Naive thymus-derived CD8-positive, alpha-beta T cell (primary cell): ENCODE measurements at places on chromosomes 1 and 21. TPM values are rescaled to one million over a fixed set of nuclear protein-coding genes. Genes with fewer than 3 reads are reported as not detected.

Gene LAPTM5
- 602 TPM for polyA plus RNA-seq

Gene TTLL10
- polyA plus RNA-seq, result not detected

DNA sequence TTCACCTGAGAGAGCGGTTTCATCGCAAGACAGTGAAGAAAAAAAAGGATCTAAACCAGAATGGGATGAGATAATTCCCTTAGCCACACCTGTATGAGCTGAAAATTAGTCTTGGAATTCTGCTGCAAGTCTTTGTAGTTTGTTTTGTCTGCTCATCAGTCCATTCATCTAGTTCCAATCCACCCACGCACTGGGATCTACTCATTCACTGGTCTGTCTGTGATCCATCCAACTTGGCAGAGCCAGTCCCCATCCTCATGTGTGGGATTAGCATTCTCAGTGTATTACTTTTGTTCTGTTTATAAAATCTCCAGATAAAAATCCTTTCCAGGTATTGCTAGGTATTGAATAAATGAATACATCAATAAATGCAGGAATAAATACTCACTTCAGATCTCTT lies 266.5 kb upstream of the USP24 start:
- DNase-seq, result no peak

- DNase-seq, result no peak
Measured at GRCh38 chr1:203590603-203591002, 36.0 kb upstream of the ATP2B4 start.

GRCh38 chr1:202007805-202008489 lies 2.4 kb upstream of the ELF3 start:
- DNase-seq, result no peak

GRCh38 chr21:19969156-19969555 lies 1029.1 kb upstream of the NCAM2 start:
- no peak for DNase-seq

DNA sequence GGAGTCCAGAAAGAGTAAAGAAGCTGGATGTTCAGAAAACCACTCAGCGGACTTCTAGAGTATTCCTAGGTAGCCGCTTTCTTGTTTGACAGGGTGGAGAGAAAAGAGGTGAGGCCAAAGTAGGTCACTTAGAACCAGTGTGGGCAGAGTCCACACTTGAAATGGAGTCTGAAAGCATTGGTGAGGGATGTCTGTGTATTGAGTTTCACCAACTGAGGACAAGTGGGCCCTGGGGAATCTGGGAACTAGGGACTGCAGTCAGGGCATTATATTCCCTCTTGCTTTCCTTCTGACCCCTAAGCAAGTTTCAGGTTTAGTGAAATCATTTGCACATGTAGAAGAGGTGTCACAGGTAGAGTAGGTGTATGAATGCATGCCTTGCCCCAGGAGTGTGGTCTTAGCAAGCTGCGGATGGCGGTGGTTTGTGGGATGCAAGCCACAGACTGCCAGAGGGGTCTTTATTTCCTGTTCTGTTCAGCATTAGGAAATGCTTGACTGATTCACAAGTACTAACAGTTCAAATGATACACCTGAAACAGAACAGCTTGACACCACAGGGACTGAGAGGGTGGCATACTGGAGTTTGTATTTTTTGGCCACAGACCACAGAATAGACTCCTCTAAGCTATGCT lies 1.1 kb upstream of the GNG12 start:
- no peak for DNase-seq

GRCh38 chr1:238811211-238811879 lies 575.0 kb upstream of the CHRM3 start:
- DNase-seq, result no peak

- DNase-seq, result no peak
Measured at GRCh38 chr1:164602101-164602422, 43.1 kb downstream of the PBX1 start.

GRCh38 chr1:32159189-32159588 lies 20.3 kb upstream of the TXLNA start:
- no peak for DNase-seq

GRCh38 chr1:53376041-53376461 lies 48.2 kb upstream of the LRP8 start:
- no peak for DNase-seq

GRCh38 chr1:23428136-23428905 lies 3.8 kb upstream of the TCEA3 start:
- no peak for DNase-seq
